ENCODE measurements at places on chromosomes 4 and X.

DNA sequence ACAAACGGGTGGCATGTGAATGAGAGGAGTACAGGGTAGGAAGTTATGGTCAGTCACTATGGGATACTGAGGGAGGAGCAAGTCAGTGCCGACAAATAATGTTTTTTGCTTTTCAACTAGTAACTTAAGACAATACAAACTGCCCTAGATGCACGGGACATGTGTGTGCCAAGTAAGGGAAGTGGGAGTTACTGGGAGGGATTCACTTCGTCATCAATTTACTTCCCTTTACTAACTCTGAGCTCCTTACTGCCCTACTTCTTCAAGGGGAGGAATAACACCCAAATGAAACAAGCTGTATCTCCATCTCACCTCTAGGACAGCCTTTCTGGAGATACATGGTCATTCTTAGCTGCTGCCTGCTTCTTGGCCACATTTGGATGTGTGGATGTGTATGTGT, 97.7 kb downstream of the DGKK start:
- DNase-seq = no peak

GRCh38 chr4:150582873-150583286, 929 bp downstream of the MAB21L2 start:
- DNase-seq = no peak

DNA sequence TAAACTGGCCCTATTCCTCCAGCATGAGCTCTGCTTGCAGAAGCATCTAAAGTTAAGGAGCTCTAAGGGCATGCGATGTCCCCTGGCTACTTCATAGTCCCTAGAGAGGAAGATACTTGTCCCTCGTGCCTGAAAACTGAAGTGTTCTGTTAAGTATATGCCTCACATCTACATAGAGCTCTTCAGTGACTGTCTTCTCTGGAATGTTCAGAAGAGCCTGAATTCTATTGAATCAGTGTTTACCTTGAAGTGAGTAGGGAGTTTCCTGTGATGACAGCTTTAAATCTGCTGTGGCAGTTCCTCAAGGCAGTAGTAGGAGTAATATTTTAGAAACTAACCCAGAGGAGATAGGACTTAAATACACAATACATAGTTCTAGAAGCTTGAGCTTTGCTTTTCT, 111.2 kb downstream of the ZNF518B start:
- no peak for DNase-seq

DNA sequence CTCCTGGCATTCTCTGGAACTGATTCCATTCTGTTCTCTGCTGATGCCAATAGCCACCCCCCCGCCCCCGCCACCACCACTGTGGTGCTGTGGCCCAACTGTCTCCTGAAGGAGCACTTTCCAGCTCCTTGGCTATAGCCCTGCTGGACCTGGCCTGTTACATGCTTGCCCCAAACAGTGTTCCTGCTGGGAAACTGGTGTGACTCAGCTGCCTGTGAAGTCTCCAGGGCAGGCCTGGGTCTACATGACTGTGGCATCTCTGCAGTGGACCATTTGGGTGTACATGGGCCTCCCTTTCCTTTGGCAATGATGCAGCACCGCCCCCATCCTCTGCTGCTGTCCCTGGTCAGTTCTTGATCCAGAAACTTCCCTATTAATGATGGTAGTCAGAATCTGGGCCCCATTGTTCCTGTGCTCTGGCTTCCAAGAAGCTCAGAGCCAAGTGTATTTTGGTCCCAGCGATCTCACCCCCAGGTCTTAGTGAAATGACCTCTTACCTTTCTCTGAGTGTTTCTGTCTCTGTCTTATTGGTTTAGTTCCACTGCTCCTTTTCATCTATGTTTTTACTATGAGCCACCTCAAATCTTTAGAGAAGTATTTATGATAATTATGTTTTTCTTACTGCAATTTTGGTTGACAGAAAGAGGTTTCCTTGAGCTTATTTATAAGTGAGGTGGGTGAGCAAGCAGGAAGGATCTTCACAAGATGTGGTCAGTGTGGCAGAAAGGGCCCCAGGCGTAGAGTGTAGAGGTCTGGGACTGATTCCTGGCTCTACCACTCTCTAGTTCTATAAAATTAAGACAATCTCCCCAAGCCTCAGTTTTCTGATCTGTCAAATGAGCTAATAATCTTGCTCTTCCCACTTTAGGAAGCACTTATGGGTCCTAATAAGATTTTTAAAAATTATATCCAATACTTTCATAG, 210.7 kb upstream of the EOLA2 start:
- no peak for DNase-seq

Measured in activated CD4-positive, alpha-beta T cell treated with anti-CD3 and anti-CD28 coated beads for 24 hours (primary cell).